ENCODE measurements at places on chromosomes 6 and 20. TPM values are rescaled to one million over a fixed set of nuclear protein-coding genes. Genes with fewer than 3 reads are reported as not detected.

Gene IPCEF1
- 5.0 TPM for total RNA-seq

Gene PRR18
- total RNA-seq = not detected

Gene ADGRF1
- total RNA-seq = 0.09 TPM

Gene RBM24
- total RNA-seq = 3.1 TPM

Gene CLVS2
- 0.04 TPM for total RNA-seq
